ENCODE measurements at places on chromosomes 3 and 15. TPM values are rescaled to one million over a fixed set of nuclear protein-coding genes. Genes with fewer than 3 reads are reported as not detected.

PTX3 gene
- 2.1 TPM for total RNA-seq

ACTC1 gene
- 29.7 TPM for total RNA-seq

CILP gene
- total RNA-seq, result 5.4 TPM

STAC gene
- 20.4 TPM for total RNA-seq
